CD4-positive, alpha-beta T cell treated with Interferon alpha-2 for 1 hour (primary cell): ENCODE measurements at places on chromosomes 12 and 14.
A peak's percentile ranks its signal among the peaks of the same experiment; 100 is the strongest.

GRCh38 chr14:68255693-68256178, 436.2 kb downstream of the RAD51B start:
- DNase-seq, result no peak

DNA sequence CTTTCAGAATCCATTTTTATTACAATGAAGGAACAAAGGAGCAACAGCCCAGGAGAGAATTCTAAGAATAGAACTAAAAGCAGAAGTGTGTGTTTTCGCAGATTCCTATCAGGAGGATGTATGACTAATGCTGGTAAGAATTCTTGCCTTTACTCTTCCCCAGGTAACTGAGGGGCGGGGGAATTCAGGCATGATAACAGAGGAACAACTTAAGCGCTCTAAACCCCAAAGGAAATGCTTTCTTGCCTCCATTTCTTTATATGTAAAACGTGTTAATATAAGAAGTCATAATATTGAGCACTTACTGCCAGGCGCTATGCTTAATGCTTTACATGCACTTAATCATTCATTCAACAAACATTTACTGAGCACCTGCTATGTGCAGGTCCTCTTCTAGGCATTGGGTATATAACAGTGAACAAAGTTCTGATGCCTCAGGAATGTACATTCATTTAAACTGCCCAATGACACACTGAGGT, 4.5 kb downstream of the HCAR1 start:
- DNase-seq, result peak; percentile 29

DNA sequence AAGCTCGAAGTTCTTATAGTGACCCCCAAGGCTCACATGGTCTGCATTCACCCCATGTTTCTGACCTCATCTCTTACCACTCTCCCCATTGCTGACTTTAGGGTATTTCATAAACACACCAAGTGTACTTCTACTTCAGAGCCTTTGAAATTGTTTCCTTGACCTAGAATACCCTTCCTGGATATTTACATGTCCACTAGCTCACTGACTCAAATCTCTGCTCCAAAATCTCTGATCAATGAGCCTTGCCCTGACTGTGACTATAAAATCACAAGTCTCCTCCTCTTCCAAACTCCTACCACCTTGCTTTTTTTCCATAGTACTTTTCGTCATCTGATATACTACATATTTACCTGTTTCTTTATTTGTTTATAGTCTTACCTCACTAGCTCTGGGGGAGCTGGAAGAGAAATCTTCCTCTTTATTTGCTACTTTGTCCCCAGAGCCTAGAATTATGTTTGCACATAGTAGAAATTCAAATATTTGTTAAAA, 105.1 kb downstream of the RMST start:
- no peak for DNase-seq

DNA sequence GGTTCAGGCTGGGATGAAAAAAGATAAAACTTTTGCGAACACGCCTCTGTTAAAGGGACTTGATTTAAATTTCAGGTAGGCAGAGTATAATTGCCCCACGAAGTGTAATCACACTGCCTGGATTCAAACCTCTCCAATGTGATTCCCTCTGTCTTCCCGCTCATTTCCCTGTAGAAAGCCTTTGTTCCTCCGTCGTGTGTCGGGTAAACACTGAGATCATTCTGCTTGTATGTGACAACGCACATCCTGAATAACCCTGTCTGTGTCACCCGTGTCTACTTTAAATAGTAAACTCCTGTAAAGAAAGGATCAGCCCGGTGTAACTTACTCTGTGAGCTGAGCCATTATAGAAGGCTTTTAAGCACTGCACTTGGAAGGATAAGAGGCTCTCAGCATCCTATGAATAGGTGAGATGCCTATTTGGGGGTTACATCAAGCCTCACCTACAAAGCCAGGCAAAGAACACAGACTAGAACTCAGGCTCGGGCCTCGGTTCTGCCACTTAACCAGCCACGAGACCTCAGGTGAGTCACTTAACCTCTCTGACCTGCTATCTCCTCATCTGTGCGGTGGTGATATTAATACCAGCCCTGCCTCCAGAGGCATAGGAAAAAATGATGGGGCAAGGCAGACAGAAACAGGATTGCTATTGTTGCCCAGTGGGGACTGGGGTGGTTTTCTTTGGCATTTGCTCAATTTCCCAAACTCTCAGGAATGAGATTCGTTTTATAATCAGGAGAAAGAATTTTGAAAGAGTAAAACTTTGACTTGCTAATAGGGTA, 74.2 kb downstream of the RBM19 start:
- no peak for DNase-seq

- DNase-seq, result no peak
These were observed 145.7 kb upstream of the LMNTD1 start for GRCh38 chr12:25698772-25699171.
